ENCODE measurements at places on chromosomes 6 and 20.

- no peak for DNase-seq
Observed at GRCh38 chr6:106149472-106150069, 63.4 kb downstream of the PRDM1 start.

DNA sequence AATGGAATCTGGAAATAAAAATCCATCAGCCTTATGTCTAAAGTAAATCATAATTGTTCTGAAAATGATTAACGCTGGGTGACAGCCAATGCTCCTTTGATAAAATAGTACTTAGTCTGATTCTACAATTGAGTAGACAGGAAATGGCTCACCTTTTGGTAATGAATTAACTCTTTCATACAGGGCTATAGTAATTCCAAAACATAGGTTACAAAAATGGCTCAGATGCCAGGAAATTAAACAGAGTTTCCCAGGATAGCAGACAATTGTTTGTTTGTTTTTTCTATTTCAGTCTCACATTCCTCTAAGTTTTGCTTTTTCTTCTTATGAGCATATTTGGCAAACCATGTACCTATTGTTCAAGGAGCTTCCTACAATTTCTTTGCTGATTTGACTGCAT is 257.2 kb upstream of the EPHA7 start:
- no peak for DNase-seq

- DNase-seq: no peak
Observed at GRCh38 chr6:6332811-6333244, 12.4 kb upstream of the F13A1 start.

GRCh38 chr20:24116611-24117010 is 128.0 kb upstream of the GGTLC1 start:
- DNase-seq: no peak

DNA sequence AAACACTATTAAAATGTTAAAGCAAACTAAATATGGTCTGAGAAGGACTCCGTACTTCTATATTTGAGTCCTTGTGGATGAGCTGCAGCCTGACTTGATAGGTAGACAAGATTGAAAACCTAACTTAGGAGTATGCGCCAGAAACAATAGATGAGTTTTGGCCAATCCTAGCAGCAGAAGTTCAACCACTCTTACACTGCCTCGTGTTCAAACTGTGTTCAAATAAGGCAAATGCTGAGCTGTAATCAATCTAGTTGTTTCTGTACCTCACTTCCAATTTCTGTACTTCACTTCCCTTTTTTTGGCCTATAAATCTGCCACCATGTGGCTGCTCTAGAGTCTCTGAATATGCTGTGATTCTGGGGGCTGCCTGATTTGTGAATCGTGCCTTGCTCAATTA is 13.2 kb upstream of the SERINC1 start:
- DNase-seq: no peak

- DNase-seq: no peak
Observed at GRCh38 chr6:42204768-42205282, 10.1 kb upstream of the GUCA1B start.

DNA sequence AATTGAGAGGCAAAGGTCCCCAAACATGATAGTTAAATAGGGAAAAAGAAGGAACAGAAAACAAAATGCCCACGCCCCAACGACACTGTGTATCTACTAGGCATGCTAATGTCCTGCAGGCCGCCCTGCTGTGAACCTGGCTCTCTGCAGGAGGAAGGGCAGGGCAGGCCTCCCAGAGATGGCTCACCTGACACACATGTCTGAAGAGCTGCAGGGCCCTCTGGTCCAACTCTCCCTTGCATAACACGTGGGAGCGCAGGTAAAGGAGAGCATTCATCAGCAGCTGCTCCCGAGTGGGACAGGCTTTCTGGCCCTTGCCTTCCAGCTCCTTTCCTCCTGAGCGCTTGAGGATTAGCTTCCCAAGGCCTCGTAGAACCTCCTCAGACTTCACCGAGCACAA is 53.7 kb upstream of the LYRM2 start:
- no peak for DNase-seq

GRCh38 chr20:5621305-5621704 is 128.9 kb upstream of the SHLD1 start:
- DNase-seq: no peak

GRCh38 chr6:10535193-10535592 is 14.0 kb downstream of the GCNT2 start:
- DNase-seq: no peak

- DNase-seq: no peak
Observed at GRCh38 chr6:52749556-52750152, 13.6 kb downstream of the GSTA2 start.

DNA sequence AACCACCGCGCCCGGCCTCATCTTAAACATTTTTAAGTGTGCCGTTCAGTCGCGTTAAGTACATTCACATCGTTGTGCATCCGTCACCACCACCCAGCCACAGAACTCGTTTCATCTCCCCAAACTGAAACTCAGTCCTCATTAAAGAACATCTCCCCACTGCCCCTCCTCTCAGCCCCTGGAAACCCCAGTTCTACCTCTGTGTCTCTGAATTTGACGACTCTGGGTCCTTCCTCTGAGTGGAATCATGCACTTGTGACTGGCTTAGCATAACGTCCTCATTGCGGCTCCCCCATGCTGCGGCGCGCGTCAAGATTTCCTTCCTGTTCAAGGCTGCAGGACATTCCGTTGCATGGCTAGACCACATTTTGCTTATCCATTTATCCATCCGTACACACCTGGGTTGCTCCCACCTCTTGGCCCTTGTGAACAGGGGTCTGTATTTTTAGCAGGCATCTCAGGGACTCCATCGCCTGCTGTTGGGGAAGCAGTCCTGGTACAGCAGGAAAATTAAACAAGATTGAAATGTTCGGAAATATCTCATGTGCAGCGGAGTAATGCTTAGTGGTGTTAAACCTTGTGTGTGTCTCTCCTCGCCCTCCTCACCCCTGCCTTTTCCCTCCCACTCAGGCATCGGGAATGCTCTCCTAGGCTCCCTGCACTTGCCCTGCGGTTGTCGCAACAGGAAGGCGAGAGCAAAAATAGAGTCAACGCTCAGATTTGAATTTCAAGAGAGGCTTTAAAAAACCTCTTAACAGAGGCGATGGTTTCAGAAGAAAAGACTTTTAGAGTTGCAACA is 127.9 kb downstream of the PXDC1 start:
- no peak for DNase-seq

- no peak for DNase-seq
Observed at GRCh38 chr20:40628877-40629276, 60.2 kb downstream of the MAFB start.
